NCI-H2107 (cell line): ENCODE measurements at places on chromosomes 12 and 14.

- no peak for DNase-seq
Observed at GRCh38 chr12:12926571-12927071, 25.3 kb downstream of the GPRC5D start.

GRCh38 chr12:121611306-121611705, 15.0 kb upstream of the ORAI1 start:
- no peak for DNase-seq

GRCh38 chr14:95463171-95463901, 53.1 kb downstream of the SYNE3 start:
- peak; percentile 93 for DNase-seq

- no peak for DNase-seq
Observed at GRCh38 chr12:91140026-91140931, 29.0 kb upstream of the LUM start.

DNA sequence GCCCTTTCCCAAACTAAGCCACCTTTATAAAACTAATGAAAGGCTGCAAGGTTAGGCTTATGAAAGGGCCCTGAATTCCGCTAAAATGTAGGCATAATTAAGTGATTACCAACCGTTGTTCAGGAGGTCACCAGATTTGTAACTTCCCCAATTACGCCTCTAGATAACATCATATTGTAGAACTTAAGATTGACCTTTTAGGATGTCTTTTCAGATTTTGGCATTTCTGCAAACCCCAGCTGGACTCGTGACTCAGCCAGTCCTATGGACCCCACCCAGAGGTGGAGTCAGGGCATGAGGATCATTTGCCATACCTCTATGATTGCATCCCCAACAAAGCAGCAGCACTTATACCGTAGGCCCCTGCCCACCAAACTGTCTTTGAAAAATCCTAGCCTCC, 3.7 kb upstream of the LPCAT3 start:
- no peak for DNase-seq

DNA sequence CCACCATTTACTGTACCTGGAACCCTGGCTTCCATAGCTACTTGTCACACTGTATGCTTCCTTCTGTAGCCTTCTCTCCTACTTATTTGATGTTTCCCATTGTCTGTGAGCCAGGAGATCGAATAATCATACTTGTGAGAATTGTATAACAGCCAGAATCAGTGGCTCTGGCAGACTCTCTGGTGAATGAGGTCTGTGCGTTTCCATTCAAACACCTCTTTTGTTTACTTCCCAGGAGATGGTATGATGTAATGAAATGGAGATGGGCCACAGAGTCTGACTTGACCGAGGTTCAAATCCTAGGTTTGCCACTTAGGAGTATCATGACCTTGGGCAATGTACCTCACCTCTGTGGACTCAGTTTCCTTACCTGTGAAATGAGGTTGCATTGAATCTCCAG, 35.7 kb upstream of the CLMN start:
- DNase-seq, result no peak

GRCh38 chr12:13713556-13714410, 267.6 kb downstream of the GRIN2B start:
- DNase-seq, result no peak

DNA sequence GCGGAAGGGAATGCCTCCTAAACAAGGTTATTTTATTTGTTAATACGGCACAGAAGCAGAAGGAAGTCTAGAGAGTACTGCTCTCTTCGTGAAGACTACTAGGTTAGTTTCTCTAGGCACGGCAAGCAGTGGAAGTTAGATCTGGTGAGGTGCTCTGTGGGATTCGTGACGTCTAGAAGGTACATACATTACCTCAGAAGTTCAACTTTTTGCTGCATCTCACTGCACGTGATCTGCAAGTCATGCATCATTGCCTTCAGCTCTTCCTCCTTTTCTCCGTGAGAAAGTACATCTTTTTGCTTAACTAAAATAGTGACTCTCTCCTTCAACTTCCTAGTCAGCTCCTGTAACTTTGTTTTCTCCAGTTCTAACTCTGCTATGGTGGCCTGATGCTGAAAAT, 74.7 kb downstream of the NIN start:
- DNase-seq, result no peak

DNA sequence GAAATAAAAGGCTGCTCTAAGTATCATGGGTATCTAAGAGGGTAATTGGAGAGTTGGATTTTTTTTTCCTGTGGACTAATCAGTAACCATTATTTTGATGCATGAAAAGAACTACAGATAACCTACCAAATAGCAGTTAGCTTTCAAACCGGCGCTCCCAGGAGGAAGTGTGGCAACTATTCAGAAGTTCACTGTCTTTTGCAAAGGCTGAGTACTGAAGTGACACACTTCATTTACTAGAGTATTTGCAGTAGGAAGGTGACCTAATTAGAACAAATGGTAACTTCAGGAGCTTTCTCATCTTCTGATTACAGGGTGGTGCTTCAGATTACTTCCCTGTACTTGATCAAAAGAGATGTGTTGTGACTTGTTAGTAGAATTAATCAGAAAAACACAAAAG, 87.7 kb downstream of the PELI2 start:
- DNase-seq, result peak; percentile 47
